ENCODE measurements at places on chromosomes 16 and 17.

- peak; percentile 83 for DNase-seq
Measured at GRCh38 chr16:89972244-89973234, 24.0 kb downstream of the DEF8 start.

DNA sequence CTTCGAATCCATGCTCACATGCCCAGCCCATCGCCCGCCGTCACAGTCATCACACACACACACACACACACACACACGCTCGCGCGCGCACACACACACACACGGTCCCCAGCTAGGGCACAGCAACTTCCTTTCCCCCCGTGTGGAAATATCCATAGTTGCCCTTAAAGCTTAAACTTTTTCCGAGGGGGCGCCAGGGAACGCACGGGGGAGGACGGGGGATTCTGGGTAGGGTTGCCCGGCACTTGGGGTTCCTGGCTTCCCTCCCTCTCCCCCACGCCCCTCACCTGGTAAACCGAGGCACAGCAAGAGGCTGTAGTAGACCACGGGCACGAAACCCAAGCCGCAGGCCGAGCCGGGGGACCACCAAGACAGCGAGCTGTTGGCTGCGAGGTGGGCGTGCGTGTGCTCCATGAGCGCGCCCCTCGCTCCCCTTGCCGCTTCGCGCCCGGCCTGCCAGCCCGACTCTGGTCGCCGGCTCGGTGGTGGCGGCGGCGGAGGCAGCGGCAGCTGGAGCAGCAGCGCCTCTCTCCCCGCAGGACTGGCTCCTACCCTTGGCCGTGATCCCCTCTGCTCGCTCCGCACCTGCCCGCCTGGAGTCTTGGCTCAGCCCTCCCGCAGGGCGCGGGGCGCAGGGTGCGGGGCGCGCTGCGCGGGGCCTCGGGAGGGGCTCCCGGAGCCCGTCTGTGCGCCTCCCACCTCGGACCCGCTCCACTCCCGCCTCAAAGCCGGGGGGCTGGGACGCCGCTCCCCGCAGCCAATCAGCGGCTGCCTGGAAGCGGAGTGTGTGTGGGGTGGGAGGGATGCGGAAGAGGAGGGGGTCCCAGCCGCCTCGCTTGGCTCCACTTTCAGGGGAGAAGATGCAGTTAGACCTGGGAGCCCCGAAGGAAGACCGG, at the start of gene GPR139:
Gene GPR139 (minus strand): TSS at position 688 of the 896 bp plus-strand sequence. CDS start 274 bp downstream, at position 414.
- no peak for DNase-seq

GRCh38 chr16:85051067-85051581, 23.5 kb downstream of the KIAA0513 start:
- no peak for DNase-seq

- DNase-seq = no peak
Measured at GRCh38 chr17:65659512-65659911, 98.1 kb upstream of the AXIN2 start.

- DNase-seq = no peak
Measured at GRCh38 chr16:31393056-31393455, at the start of gene ITGAD. Gene ITGAD, plus strand, starts transcription at chr16:31393335. Its CDS starts 26 bp downstream, at chr16:31393361.

- peak; percentile 71 for DNase-seq
Measured at GRCh38 chr16:1167276-1168107, 14.6 kb downstream of the CACNA1H start.

DNA sequence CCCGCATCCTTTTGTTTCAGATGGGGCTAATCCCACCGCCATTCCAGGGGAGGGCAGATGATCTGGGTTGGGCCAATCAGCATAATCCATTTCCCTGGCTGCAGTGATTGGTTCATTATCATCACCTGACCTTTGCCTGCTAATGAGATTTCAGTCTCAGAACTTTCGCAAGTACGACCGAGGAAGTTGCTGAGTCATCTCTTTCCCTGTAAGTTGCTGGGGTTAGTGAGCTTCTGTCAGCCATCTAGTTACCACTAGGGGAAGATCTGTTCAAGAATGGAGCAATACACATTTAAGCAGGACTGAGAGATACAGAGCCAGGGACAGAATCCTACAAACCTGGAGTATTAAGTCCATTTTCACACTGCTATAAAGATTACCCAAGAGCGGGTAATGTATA, 65.3 kb upstream of the NUDT7 start:
- no peak for DNase-seq

GRCh38 chr17:42944211-42944610, 20.0 kb downstream of the AARSD1 start:
- no peak for DNase-seq

DNA sequence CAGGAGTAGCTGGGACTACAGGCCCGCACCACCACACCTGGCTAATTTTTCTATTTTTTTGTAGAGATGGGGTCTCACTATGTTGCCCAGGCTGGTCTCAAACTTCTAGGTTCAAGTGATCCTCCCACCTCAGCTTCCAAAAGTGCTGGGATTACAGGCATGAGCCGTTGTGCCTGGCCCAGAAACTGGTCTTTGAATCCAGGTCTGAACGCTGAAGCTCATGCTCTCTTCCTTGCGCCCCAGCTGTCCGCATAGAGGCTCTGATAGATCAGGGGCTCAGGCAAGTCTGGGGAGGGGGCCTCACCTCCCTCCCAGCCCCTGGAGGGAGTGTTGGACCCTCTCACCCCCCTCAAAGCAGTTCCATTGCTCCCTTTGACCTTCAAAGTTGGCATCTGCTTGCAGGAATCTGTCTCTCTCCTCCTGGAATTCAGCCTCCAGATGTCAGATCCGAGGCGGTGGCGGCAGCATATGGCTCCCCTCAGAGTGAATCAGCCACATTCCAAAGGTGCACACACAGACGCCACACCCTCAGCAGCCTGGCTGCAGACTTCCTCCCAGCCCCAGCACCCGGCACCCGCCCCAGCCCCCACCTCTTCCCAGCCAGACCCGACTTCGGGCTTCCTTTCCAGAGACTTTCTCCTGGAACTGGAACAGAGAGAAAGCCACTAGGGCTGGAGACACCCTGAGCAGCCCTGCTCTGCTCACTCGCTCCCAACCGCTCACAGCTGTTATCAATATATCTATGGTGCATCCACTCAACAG, 16.9 kb upstream of the GLIS2 start:
- peak; percentile 71 for DNase-seq

DNA sequence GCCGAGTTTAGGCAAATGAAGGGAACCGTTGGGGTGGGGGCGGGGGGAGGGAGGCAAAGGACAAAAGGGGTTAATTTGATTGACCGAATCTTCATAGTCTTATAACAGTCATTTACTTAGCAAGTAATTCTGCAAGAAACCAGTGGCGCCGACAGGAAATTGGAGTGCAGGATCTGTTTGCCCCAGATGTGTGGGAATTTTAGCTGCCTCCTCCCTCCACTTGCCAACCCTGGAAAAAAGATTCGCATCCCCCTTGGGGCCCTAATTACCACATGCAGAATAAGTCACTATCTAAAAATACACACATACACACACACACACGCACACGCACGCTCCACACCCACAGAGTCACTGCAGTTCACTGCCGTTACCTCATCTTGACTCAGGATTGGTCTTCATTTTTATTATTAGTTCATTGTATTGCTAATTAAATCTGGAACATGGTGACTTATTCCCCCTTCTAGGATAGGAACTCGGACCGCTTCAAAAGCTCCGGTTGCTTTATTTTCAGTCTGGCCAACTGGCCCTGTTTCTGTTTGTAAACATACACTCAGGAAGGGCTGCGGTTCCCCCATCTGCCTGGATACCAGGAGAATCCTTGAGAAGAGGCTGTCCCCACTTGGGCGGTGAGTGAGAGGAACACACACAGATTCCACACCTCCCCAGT, 241.6 kb upstream of the SALL1 start:
- DNase-seq = no peak

- DNase-seq = no peak
Measured at GRCh38 chr16:9843424-9844018, 338.7 kb downstream of the GRIN2A start.

DNA sequence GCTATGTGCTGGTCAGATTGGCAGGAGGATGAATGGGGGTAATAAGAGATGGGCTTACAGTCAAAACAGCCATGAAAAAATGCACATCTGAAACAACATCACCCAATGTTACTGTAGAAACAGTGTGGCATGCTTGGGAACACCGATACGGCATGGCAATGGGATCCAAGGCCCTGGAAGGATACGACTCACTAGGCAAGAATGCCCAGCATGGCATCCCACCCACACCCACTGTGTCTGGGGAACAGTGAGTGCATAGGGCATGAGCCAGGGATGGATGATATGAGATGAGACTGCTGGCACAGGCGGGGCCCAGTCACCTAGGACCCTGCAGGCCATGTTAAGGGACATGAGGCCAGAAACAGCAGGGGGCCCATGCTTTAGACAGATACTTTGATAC, 11.5 kb downstream of the TRIM25 start:
- DNase-seq = no peak

DNA sequence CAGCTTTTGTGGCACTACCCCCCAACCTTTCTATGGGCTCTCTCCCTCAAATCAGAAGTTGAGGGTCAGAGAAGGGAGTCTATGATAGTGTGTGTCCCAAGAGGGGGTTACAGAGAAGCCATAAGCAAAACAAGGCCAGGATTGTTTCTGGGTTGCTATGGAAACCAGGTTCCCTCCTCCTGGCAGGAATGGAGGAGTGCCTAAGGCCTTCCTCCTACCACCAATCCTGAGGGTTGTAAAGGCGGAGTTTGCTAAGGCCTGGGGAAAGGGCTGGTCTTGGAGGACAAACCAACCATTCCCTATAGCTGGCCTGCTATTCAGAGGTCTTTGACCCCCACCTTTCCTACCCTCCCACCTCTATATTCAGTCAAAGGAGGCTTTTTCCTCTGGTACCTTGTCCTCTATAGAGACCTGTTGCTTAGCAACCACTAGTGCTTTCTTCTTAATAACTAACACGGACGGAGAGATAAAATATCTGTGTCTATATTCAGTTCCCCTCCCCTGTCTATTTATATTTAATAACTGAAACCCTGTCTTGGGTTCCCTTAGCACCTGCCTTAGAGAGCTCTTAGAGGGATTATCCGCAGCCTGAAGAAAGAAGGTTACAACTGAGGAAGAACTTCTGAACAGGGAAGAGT, 43.4 kb downstream of the NEUROD2 start:
- DNase-seq = peak; percentile 77

DNA sequence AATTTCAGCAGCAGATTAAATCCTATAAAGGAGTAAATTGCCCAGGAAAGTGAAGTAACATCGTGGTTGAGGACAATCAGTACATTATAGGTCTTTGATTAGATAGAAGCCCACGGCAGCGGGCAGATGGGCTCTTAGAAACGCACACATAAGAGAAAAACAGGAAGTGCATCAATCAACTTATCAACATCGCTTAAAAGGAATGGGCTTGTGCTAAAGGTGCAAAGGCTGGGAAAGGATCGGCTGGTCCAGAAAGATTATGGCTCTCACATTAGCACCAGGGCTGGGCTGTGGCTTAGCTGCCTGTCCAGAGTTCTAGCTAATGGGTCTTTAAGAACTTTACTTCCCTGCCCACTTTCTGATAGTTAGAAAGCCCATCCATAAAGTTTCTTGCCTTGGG, 292.0 kb upstream of the TNRC6C start:
- DNase-seq = no peak

- peak; percentile 69 for DNase-seq
Measured at GRCh38 chr17:1720856-1721386, 3.6 kb upstream of the WDR81 start.

DNA sequence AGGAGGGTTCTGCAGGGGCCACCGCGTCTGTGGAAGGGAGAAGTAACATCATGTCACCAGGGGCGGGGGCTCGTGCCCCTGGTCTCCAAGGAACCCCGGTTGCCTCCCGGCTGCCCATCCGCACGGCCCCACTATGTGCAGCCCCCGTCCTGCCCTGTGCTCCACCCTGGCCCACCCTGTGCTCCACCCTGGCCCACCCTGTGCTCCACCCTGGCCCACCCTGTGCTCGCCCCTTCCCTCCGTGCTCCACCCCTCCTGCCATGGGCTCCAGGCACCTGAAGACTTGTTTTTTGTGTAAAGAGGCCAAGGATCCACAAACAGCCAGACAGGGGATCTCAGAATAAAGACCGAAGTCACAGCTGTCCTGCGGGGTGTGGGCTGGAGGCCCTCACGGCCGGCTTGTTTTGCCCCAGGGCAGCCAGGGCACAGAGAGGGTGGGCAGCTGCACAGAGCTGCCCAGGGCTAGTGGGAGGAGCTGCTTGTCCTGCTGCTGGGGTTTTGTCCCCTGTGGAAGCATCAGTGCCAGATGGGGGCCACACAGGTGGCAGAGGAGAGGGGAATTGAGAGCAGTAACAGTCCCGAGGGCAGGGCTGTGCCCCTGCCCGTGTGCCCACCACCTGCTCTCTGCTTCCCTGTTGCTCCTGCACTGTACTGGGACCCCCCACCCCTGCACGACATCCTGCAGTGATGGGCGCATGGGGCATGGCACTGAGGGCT, 147.0 kb upstream of the CIBAR2 start:
- DNase-seq = peak; percentile 69

Measured in NCI-H2171 (cell line).